Regular cardiac myocyte (primary cell): ENCODE measurements at places on chromosomes 2 and 18. TPM values are rescaled to one million over a fixed set of nuclear protein-coding genes. Genes with fewer than 3 reads are reported as not detected.

Gene FBXO36
- 1.5 and 2.3 TPM in 2 replicates for total RNA-seq

Gene SULT1C4
- 0.56 and 0.58 TPM in 2 replicates for total RNA-seq

Gene POTEF
- total RNA-seq: not detected in 2 replicates

Gene NT5DC4
- not detected in 2 replicates for total RNA-seq
